ENCODE measurements at places on chromosomes 2 and 18. TPM values are rescaled to one million over a fixed set of nuclear protein-coding genes. Genes with fewer than 3 reads are reported as not detected.

DNA sequence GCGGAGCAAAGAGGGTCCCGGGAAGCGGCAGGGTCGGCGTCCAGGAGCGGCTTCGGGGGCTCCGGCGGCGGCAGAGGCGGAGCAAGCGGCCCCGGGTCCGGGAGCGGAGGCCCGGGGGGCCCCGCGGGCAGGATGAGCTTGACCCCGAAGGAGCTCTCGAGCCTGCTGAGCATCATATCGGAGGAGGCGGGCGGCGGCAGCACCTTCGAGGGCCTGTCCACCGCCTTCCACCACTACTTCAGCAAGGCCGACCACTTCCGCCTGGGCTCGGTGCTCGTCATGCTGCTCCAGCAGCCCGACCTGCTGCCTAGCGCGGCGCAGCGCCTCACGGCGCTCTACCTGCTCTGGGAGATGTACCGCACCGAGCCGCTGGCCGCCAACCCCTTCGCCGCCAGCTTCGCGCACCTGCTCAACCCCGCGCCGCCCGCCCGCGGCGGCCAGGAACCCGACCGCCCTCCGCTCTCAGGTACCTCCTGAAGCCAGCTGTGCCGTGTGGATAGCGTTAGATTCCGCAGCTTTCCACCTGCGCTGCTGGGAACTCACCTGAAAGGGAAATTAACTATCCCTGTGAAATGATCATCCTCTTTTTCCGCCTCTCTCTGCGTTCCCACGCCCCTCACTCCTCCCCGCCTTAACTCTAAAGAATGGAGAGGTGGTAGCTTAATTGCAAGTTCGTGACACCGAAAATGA lies 472 bp downstream of the CNOT11 start:
- H3K27me3 ChIP-seq = no peaks in the 10 kb centered on the region
- peaks cover 4% of the 10 kb centered on the region for H3K36me3 ChIP-seq
- peak; percentile 26 for DNase-seq
- peaks cover 29% of the 10 kb centered on the region for H3K4me1 ChIP-seq

GRCh38 chr2:233464056-233464455 lies 102.5 kb downstream of the USP40 start:
- H3K27me3 ChIP-seq = no peaks in the 10 kb centered on the region
- no peak overlapping the region for H3K27ac ChIP-seq
- no peaks in the 10 kb centered on the region for H3K4me1 ChIP-seq
- peaks cover 70% of the 10 kb centered on the region for H3K36me3 ChIP-seq
- DNase-seq = no peak

DNA sequence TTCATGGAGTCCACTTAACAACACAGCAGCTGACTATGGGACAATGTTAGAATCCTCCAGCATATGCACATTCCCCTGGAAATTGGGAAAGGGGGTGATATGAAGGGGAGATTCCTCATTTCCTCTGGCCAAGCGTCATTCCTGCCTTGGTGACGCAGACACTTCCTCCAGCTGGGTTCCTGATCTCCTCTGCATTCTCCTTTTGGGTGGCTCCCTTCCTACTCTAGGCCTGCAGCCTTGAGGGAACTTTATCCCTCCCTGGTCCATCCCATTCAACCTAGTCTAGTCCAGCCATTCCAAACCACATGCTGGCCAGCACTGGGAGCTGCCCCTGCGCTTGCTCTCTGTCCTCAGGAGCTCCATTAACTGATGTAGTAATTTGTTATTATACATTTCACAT lies 216.8 kb downstream of the VAPA start:
- no peak for DNase-seq
- H3K36me3 ChIP-seq = no peaks in the 10 kb centered on the region
- H3K27ac ChIP-seq = no peak overlapping the region

Gene AKAIN1
- total RNA-seq = not detected

GRCh38 chr18:59323931-59324622 lies 5.6 kb upstream of the CPLX4 start:
- no peak overlapping the region for H3K4me3 ChIP-seq
- no peak for DNase-seq
- peaks cover 19% of the 10 kb centered on the region for H3K36me3 ChIP-seq
- H3K27ac ChIP-seq = no peak overlapping the region
- no peaks in the 10 kb centered on the region for H3K4me1 ChIP-seq

Gene COL4A4
- 34.0 TPM for total RNA-seq

GRCh38 chr2:212683346-212684097 lies 144.9 kb upstream of the ERBB4 start:
- H3K36me3 ChIP-seq = no peaks in the 10 kb centered on the region
- H3K4me3 ChIP-seq = no peak overlapping the region
- H3K27me3 ChIP-seq = no peaks in the 10 kb centered on the region

DNA sequence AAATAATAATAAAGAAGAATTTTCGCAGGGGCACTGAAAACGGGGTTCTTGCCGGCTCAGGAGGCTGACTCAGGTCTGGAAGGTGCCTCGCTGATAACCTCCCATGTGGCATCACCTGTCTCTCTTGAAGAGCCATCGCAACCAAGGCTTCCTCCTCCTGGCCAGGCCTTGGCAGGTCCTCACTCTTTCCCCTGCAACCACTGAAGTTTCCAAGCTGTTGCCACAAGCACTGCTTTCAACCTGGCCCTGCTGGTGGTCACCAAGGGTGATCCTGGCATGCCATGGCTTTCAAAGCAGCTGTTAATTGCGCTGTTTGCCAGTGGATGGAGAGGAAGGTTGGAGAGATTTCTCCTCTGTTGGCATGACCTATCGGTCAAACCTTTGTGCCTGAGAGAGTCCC lies 163.6 kb upstream of the COPS8 start:
- H3K4me1 ChIP-seq = no peaks in the 10 kb centered on the region
- no peak for DNase-seq
- no peaks in the 10 kb centered on the region for H3K36me3 ChIP-seq
- H3K4me3 ChIP-seq = no peak overlapping the region

Gene MEMO1
- 27.2 TPM for total RNA-seq

- no peaks in the 10 kb centered on the region for H3K4me1 ChIP-seq
- DNase-seq = no peak
- no peak overlapping the region for H3K27ac ChIP-seq
- no peaks in the 10 kb centered on the region for H3K36me3 ChIP-seq
- no peaks in the 10 kb centered on the region for H3K27me3 ChIP-seq
Observed at GRCh38 chr18:7105268-7105667, 12.3 kb downstream of the LAMA1 start.

DNA sequence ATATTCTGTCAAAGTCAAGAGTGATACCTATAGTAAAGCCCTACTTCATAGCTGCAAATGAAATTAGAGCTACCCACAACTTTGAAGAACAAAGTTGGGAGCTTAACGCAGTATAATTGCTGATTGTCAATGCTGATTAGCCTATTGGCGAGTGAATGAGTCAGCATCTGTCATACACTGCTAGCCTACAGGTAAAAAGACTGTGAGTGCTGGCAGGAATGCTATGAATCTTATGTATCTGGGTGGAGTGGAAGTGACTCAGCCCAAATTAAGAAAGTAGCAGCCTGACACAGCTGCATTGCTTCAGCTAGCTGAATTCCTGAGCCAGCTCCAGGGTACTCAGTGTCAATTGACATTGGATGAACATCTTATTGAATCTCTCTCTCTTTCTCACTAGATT lies 179.4 kb upstream of the DCC start:
- H3K27ac ChIP-seq = no peak overlapping the region
- H3K4me3 ChIP-seq = no peak overlapping the region
- no peaks in the 10 kb centered on the region for H3K36me3 ChIP-seq
- DNase-seq = no peak
- H3K27me3 ChIP-seq = no peaks in the 10 kb centered on the region

Gene DPP10
- not detected for total RNA-seq

DNA sequence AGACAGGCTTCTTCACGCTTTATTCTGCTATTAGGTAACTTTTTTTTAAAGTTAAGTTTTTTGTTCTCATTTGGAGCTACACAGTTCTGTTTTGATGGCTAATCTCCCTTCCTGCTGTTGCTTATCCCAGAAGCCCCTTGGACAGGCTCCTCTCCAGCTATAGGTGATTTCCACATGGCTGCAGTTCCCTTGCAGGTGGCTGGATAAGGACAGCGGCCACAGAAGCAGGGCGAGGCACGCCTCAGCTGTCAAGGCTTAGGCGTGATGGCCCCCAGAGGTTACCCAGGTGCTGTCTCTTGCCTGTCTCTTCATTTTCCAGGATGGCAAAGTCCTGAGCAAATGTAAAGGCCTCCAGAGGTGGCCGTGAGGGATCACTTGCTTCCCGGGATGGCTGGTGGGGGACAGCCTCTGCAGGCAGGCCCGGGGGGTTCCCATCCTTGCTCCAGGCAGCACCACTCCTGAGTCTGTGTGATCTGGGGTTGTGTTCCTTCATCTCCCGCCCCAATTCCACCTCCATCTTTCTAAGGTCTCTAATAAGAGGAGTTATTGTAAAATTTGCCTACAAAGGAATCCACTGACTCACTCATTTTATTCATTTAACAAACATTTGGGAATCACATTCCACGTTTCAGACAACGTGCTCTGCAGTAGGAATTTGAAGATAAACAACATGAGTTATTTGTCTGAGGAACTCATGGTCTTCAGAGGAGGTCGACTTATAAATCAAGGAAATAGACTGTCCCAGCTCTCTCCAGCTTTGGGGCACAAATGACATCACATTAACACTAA lies 53.4 kb downstream of the NAPG start:
- no peak for DNase-seq
- H3K36me3 ChIP-seq = no peaks in the 10 kb centered on the region
- H3K4me3 ChIP-seq = no peak overlapping the region
- H3K27me3 ChIP-seq = no peaks in the 10 kb centered on the region
- H3K27ac ChIP-seq = no peak overlapping the region

GRCh38 chr2:127422559-127423477 lies 4.6 kb downstream of the PROC start:
- no peaks in the 10 kb centered on the region for H3K36me3 ChIP-seq
- no peak for DNase-seq
- H3K27ac ChIP-seq = no peak overlapping the region
- H3K27me3 ChIP-seq = peaks cover 5% of the 10 kb centered on the region

DNA sequence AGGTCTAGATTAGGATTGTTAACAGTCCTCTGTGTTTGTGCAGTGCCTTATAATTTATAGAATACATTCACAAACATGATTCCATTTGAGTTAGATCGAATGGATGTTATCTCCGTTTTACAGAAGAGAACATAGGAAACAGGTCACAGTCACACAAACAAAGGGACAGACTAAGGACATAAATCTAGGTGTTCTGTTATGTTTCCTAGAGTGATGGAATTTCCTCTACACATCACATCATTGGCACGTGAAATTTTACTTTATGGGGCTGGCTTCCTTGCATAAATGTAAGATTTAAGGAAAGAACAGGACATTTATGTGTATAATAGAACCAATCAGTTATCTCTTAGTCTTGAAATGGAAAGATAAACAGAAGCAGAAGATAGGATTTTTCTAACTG lies 6.4 kb downstream of the TRIM54 start:
- H3K27ac ChIP-seq = no peak overlapping the region
- H3K4me3 ChIP-seq = no peak overlapping the region
- H3K36me3 ChIP-seq = no peaks in the 10 kb centered on the region
- H3K27me3 ChIP-seq = no peaks in the 10 kb centered on the region
- H3K4me1 ChIP-seq = no peaks in the 10 kb centered on the region
- no peak for DNase-seq

GRCh38 chr18:35938562-35938961 lies 33.9 kb upstream of the RMP24 start:
- no peaks in the 10 kb centered on the region for H3K27me3 ChIP-seq
- no peaks in the 10 kb centered on the region for H3K36me3 ChIP-seq
- no peaks in the 10 kb centered on the region for H3K4me1 ChIP-seq
- H3K27ac ChIP-seq = no peak overlapping the region
- no peak overlapping the region for H3K4me3 ChIP-seq

DNA sequence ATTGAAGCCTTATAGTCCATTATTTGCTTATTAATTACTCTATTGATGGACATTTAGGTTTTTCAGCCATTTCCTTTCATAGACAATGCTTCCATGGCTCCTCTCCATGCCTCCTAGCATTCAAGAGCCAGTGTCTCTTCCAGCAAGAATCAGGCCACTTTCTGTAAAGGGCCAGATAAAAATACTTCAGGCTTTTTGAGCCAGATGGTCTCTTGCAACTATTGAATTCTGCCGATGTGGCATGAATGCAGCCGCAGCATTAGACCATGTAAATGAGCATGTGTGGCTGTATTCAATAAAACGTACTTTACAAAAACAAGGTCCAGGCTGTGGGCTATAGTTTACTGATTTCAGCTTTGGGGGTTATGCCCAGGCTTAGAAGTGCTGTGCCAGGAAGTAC lies 38.5 kb downstream of the TRAF3IP1 start:
- DNase-seq = no peak
- H3K27ac ChIP-seq = no peak overlapping the region
- no peak overlapping the region for H3K4me3 ChIP-seq
- H3K4me1 ChIP-seq = no peaks in the 10 kb centered on the region

GRCh38 chr2:109225170-109225782 lies 96.3 kb downstream of the SH3RF3 start:
- no peak for DNase-seq
- H3K36me3 ChIP-seq = no peaks in the 10 kb centered on the region
- no peak overlapping the region for H3K4me3 ChIP-seq

- H3K36me3 ChIP-seq = no peaks in the 10 kb centered on the region
- no peak for DNase-seq
- no peaks in the 10 kb centered on the region for H3K4me1 ChIP-seq
- H3K27ac ChIP-seq = no peak overlapping the region
- H3K27me3 ChIP-seq = no peaks in the 10 kb centered on the region
Observed at GRCh38 chr2:72955228-72956049, 38.1 kb downstream of the EMX1 start.

- H3K27ac ChIP-seq = no peak overlapping the region
- no peak overlapping the region for H3K4me3 ChIP-seq
- H3K36me3 ChIP-seq = no peaks in the 10 kb centered on the region
- H3K4me1 ChIP-seq = no peaks in the 10 kb centered on the region
Observed at GRCh38 chr2:120060088-120060623, 47.3 kb downstream of the EPB41L5 start.

GRCh38 chr2:63047321-63048279 lies 3.0 kb upstream of the OTX1 start:
- H3K27ac ChIP-seq = no peak overlapping the region
- peaks cover 20% of the 10 kb centered on the region for H3K4me1 ChIP-seq
- peaks cover 25% of the 10 kb centered on the region for H3K27me3 ChIP-seq

DNA sequence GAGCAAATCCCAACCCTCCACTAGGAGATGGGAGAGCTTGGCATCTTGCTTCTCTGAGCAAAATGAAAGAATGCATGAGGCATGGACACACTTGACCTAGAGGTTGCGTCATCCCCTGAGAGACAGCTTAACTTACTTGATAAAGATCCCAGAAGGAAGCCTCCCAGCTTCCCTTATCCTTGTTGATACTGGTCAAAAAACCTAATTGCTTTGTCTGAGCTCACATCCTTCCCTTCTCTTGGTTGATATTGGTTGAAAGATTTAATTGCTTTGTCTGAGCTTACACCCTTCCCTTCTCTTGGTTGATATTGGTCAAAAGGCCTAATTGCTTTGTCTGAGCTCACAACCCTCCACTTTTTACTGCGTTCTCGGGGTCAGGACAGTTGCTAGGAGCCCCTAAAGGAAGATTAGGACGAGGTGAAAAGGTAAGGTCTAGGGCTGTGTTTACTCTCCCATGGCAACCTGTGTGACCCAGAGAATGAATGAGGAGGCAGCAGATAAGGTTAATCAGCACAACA lies 12.2 kb upstream of the BOD1L2 start:
- no peak overlapping the region for H3K27ac ChIP-seq
- no peak for DNase-seq
- no peak overlapping the region for H3K4me3 ChIP-seq
- no peaks in the 10 kb centered on the region for H3K4me1 ChIP-seq
- no peaks in the 10 kb centered on the region for H3K27me3 ChIP-seq

Measured in thoracic aorta (tissue), 2 donors.